ENCODE measurements at places on chromosomes 12 and 14.

DNA sequence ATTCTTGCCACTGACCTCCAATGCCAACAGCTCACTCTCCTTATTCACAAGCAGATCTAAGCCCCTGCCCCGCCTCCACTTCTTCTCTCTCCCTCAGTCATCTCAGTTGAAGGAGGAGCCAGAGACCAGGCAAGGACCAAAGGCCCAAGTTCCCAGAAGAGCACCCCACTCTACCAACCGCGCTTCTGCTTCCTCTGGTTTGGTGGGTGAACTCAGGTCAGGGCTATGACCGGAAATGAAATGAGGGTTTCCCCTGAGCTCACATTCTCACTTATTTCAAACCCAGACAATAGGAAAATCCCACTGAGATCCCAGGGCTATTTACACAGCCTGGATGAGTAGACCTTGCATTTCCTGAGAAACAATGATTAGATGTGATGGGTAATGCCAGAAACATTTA lies 9.9 kb downstream of the DPF3 start:
- DNase-seq, result no peak

DNA sequence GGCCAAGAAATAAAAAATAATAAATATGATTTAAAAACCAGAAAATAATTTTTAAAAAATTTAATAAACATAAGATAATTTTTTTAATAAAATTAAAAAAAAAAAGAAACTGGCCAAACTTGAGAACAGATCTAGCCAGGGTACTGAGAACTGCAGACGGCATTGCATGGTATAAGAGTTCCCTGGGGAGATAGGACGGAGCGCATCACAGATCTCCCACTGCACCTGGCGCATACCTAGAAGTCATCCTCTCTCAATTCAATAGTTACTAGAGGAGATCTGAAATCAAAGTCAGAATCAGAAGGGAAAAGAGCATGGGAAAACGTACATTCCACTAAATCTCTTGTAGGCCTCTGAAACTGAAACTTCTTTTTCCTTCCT lies 58.9 kb upstream of the BCL2L14 start:
- DNase-seq, result no peak

DNA sequence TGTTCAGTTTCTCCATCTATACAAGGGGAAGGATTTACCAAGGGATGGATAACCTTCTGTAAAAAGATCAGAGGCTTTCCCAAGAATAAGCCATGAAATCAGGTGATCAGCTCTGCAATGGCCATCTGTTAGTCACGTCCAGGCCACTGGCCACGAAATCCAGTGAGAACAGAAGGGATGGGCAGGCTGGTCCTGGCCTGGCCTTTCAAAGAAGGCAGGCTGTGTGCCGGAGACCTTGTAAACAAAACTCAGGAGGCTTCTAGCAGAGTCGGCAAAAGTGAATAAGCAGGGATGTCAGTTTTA lies 68.5 kb downstream of the RNF34 start:
- no peak for DNase-seq

DNA sequence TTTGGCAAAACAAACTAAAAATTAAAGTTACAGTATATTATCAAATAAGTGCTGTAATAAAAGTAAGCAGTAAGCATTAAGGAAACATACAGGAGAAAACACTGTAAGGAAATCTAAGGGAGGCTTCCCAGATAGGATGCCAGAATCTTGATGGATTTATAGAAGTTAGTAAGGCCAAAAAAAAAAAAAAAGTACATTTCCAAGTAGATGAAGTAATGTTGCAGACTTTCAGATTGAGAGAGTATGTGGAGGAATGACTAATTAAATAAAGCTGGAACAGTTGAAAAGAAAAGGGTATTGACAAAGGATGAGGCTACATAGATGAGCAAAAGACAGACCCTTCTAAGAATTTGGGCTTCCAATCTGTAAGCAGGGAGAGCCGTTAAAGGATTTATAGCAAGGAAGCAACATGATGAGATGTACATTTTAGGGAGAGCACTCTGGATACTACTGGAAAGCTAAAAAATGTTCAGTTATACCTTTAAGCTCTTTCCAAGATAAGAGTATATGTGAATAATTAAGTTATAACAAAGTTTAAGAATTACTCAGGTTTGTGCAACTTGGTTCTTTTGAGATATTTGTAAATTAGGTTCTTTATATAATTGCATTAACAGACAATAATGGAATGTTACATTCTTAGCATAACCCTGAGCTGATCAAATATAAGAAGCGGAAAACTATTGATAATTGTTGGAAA lies 87.5 kb upstream of the MON2 start:
- no peak for DNase-seq

DNA sequence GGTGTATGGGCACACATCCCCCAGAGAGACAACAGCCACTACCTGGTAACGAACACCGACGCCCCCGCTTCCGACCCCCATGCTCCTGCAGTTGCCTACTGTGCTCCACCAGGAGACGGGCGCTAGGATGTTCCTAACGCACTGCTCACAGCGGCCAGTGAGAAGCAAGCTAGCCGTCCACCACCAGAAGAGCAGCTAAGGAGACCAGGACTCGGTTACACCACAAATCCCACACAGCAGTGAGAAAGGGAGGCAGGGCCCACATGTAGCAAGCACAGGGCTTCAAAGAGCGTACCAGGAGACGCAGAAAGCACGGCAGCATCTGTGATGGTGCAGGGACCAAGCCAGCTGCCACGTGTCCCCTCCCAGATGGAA lies 117.0 kb downstream of the NCOR2 start:
- no peak for DNase-seq

DNA sequence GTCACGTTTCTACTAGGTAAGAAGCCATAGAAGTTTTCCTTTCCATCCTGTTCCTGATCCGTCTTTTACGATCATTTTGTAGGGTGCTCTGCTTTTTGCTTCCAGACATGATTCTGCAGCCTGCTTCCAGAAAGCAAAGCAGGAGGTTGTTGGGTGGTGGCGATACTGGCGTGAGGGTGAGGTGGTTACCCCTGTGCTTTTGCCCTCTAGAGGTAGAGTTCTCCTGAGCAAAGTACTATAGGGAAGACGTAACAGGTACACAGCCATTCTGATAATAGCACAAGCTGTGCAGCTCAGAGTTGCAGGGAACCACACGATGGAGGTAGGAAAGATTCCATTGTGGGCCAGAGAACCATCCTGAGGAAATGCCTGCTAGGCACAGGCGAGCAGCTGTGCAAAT lies 186.0 kb downstream of the PAH start:
- DNase-seq, result no peak

- DNase-seq, result no peak
Measured at GRCh38 chr12:5882511-5883190, 62.4 kb downstream of the ANO2 start.

GRCh38 chr12:22100958-22101748 lies 55.1 kb downstream of the CMAS start:
- DNase-seq, result peak; percentile 79

- no peak for DNase-seq
Measured at GRCh38 chr14:23481979-23482822, 12.7 kb downstream of the NGDN start.

- DNase-seq, result no peak
Measured at GRCh38 chr14:22384167-22384549, 204.9 kb downstream of the DAD1 start.

GRCh38 chr12:13849456-13849855 lies 131.9 kb downstream of the GRIN2B start:
- DNase-seq, result no peak

DNA sequence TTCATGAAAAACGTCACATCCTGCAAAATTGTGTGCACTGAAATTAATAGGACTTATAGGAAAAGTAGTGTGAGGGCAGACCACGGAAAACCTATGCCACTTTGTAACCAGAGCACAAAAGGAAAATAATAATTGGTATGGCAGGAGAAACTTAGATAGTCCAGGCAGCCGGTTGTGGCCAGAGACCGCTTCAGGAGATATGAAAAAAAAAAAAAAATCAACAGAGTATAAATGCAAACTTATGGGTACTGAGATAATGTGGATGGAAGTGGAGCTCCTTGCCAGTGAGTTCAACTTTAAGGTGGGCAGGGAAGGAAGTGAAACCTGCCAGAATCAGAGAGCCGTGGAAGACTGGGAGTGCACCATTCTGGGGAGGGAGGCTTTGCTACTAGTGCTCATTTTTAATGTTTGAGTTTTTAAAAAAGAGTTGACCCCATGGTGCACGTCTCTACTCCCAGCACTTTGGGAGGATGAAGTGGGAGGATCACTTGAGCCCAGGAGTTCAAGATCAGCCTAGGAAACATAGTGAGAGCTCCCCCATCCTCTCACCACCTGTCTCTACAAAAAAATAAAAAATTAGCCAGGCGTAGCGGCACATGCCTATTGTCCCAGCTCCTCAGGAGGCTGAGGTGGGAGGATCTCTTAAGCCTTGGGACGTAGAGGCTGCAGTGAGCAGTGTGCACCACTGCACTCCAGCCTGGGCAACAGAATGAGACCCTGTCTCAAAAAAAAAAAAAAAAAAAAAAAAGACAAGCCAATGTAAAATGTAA lies 34.3 kb upstream of the METAP2 start:
- no peak for DNase-seq

GRCh38 chr14:95211721-95212504 lies 54.6 kb upstream of the DICER1 start:
- no peak for DNase-seq

GRCh38 chr12:62069976-62070375 lies 190.2 kb upstream of the USP15 start:
- no peak for DNase-seq

- DNase-seq, result no peak
Measured at GRCh38 chr12:18148961-18149360, 59.0 kb upstream of the RERGL start.

DNA sequence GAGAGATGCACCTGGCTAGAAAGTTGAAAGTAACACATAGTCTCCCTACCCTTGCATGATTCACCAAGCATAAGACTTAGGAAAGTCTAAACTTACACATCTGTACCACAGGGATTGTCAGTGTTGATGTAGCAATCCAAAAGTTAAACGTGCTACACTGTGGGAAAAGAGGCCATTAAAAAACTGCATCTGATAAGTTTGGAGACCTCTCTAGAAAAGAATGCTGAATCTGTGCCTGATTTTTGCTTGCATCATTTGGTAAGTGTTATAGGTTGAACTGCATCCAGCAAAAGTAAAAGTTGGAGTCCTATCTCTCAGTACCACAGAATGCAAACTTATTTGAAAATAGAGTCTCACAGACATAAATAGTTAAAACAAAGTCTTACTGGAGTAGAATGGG lies 126.6 kb downstream of the SLC6A15 start:
- DNase-seq, result no peak

GRCh38 chr12:39610436-39611025 lies 9.1 kb downstream of the ABCD2 start:
- DNase-seq, result no peak

Data from ACHN (cell line).